ENCODE measurements at places on chromosomes 16 and 17. TPM values are rescaled to one million over a fixed set of nuclear protein-coding genes. Genes with fewer than 3 reads are reported as not detected.

The CDH5 gene
- not detected for total RNA-seq

The IL21R gene
- total RNA-seq, result 95.6 TPM

The FBXL16 gene
- total RNA-seq, result 8.0 TPM

DNA sequence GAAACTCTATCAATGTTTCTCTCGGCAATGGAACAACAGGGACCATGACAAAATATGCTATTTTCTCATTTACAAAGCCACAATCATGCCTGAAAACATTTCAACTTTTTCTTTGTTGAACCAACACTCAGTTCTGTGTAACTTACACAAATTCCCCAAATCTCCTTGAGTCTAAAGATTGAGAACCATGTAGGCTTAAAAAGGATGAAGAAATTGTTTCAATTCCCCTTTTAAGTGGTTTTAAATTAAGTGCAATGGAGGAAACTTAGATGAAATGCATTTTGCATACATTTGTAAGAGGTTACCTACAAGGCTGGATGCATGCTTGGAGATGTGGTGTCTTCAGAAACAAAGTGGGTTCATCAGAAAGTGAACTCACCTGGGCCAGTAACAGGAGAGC is 566.4 kb upstream of the CDH11 start:
- DNase-seq, result no peak

DNA sequence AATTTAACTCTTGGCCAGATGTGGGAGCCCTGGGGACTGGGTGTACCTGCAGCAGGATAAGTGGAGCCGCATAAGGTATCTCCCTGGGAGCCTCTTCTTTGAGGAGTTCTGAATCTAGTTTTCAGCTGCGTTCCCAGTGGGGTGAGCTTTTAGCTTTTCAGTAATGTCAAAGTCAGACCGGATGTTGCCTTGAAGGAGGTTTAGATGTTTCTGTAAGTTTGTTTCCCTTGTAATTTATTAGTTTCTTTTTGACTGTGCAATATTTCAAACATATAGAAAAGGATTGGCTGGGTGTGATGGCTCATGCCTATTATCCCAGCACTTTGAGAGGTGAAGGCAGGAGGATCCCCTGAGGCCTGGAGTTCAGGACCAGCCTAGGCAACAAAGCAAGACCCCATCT is 98.6 kb upstream of the EEF2KMT start:
- no peak for DNase-seq

DNA sequence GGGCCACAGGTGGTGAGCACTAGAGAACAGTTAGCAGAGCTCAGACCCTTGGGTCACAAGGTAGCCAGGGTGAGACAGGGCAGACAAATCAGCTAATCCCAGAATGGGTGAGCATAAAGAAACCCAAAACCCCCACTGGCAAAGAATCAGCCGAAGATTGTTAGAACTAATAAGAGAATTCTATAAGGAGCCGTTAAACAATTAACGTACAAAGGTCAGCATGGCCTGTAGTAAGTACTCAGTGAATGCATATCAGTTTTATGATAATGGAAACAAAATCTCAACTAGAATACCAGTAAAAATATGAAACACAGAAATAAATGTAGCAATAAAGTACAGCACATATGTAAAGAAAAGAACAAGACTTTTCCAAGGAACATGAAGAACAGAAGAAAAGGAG is 168.6 kb downstream of the NTN1 start:
- DNase-seq, result no peak

GRCh38 chr17:65886315-65887245 is 305.4 kb downstream of the CEP112 start:
- no peak for DNase-seq

DNA sequence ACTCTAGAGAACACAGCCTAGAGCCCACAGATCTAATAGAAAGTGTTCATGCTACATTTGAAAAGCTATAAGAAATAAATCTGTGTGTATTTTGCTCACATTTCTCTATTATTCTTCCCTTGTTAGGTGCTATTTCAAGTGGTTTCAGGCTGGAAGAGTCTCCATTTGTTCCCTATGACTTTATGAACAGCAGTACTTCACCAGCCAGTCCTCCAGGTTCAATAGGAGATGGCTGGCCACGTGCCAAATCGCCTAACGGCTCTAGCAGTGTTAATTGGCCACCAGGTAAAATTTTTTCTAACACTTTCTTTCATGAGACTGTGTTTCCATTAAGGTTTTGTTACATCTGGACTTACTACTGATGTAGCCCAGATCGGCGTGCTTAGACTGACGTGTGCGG is 30.7 kb upstream of the SLC5A11 start:
- DNase-seq, result no peak

DNA sequence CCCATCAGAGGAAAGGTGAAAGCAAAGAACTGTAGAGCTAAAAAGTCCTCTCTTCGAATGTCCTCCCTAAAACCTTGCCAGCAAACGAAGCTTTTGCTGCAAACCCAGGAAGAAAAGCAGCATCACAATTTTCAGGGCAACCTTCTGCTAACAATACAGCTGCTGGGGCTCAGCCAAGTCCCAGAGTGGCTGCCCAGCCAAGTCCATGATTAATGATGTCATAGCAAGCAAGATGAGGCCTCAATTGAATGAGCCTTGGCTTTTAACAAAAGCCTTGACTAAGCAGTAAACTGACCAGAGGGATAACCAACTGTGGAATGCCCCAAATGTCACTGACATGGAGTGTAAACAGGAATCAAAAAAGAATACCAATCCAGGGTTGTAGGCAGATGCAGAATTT is 342.7 kb downstream of the PMP22 start:
- DNase-seq, result no peak

DNA sequence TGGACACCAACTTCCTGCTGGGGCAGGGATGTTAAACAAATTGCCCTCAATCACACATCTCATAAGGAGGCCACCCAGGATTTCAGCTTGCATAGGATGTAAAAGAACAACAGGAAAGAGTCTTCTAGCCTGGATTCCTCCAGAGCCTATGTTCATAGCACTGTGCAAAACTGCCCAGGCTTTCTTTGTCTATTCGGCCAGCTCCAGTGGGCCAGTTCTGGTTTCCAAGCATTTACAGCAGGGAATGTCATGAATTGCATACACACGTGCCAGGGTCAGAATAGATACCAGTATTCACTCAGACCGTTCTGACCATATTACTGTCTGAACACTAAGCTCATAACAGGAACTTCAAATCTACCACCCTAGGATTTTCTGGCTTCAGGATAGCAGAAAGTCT is 273.2 kb downstream of the CDH8 start:
- DNase-seq, result no peak

DNA sequence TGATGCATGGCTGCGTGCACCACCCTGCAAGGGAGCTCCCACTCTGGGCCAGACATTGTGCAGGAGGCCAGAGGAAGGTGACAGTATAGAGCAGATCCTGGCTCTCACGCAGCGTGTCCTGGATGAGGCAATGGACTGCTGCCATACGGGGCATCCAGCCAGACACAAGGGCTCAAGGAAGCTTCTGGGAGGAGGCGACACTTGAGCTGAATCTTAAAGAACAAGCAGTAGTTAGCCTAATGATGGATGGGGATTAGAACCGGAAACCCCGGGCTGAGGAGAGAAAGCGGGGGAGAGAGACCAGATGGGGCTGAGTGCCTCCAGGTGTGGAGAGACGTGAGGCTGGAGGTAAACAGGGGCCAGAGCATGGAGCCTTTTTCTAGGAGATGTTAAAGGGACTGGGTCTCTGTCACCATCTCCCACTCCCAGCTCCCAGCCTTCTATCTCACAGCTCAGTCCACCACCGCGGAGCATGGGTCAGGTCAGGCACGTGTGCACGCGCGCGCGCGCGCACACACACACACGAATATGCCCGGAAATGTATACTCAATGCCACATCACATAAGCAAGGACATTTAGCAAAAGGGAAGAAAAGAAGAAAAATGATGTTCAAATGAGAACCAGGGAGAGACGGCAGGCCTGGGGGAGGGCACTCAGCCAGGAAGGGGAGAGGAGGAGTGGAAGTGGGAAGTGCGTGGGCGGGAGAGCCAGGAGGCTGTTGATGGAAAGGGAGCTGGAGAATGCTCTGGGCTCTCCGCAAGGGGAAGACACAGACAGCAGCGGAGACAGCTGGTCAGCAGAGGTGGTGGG is 46.3 kb downstream of the CCDC42 start:
- DNase-seq, result no peak

- peak; percentile 91 for DNase-seq
Observed at GRCh38 chr16:1610071-1610898, 1.6 kb downstream of the IFT140 start.

DNA sequence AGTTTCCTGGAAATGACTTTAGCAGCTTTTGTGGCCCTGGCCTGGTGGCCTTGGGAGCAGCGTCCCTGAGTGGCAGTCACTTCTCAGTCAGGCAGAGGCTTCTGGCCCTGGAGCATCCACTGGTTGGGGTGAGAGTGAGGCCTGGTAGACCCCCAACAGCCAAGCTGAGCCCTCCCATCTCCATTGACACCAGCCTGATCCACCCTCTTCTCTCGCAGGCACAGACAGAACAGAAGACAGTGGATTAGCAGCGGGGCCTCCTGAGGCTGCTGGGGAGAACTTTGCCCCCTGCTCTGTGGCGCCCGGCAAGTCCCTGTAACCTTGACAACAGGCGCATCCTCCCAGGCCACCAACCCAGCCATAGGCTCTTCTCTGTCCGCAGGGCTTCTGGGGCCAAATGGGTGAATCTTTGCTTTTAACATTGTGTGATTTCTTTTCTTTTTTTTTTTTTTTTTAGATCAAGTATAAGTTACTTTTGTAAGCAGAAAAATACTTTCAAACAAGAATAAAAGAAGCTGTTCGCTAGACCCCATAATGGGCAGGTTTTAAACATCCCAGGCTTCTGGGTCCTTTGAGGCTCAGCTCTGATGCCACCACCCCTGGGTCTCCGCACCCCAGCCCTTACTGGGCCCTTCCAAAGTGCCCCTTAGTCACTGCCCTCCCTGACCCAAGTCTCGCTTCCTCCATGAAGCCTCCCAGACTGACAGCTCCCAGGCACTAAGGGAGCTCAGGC is 12.7 kb upstream of the FLYWCH1 start:
- DNase-seq, result no peak

GRCh38 chr16:21194771-21195301 is 16.5 kb downstream of the ZP2 start:
- DNase-seq, result no peak

DNA sequence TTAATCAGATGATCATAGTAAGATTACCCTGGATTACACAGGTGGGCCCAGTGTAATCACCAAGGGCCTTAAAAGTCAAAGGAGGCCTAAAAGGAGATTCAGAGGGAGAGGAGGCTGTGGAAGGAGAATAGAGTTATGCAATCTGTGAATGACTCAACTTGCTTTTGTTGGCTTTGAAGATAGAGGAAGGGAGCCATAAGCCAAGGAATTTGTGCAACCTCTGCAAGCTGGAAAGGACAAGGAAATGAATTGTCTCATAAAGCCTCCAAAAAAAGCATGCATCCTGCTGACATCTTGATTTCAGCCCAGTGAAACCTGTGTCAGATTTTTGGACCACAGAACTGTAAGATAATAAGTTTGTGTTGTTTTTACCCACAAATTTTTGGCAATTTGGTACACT is 109.6 kb downstream of the CNTNAP4 start:
- DNase-seq, result no peak

GRCh38 chr16:49866595-49867071 is 10.7 kb upstream of the ZNF423 start:
- no peak for DNase-seq

GRCh38 chr16:46817961-46818360 is 13.0 kb downstream of the C16orf87 start:
- no peak for DNase-seq

- DNase-seq, result no peak
Observed at GRCh38 chr17:81438007-81438659, 42.9 kb downstream of the BAHCC1 start.

GRCh38 chr17:7083592-7083991 is 3.5 kb upstream of the CLEC10A start:
- no peak for DNase-seq

Measured in activated CD8-positive, alpha-beta T cell treated with anti-CD3 and anti-CD28 coated beads for 36 hours (primary cell).